ENCODE measurements at places on chromosomes 13 and 19. TPM values are rescaled to one million over a fixed set of nuclear protein-coding genes. Genes with fewer than 3 reads are reported as not detected.
A peak's percentile ranks its signal among the peaks of the same experiment; 100 is the strongest.

Gene TEX29
- not detected for total RNA-seq

Gene TMPRSS9
- total RNA-seq: not detected

Gene ADAMTSL5
- 3.7 TPM for total RNA-seq

Gene COL4A1
- total RNA-seq: 99.9 TPM

Gene CGB7
- total RNA-seq: 5.3 TPM

Gene LGALS14
- not detected for total RNA-seq

DNA sequence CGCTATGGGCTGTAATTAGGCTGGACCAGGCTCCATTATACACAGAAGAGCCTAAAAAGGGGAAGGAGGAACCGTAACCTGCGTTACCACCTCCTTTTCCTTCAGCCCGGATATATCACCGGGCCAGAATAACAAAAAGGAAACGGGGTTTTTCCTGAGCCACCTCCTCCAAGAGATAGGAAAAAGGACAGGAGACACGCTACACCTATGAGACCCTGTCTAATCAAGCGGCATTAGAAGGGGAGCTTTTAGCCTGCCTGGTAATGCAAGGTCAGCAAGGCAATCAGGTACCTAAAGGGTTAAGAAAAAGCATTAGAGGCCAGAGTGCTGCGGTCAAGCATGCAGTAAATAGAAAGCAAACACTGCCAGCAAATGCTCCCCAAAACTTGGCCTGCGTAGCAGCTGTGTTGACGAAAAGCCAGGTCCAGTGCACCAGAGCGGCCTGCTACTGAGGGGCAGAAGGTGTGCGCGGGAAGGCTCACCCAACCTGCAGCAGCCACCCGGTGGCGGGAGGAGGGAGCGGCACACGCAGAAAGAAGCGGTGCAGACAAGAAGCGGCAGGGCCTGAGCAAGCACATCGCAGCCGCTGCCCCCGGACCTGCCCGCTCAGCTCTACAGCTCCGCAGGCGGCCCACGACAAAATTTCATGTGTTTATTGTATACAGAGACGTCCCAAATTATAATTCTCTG lies 1466.1 kb downstream of the UQCRFS1 start:
- DNase-seq: no peak

DNA sequence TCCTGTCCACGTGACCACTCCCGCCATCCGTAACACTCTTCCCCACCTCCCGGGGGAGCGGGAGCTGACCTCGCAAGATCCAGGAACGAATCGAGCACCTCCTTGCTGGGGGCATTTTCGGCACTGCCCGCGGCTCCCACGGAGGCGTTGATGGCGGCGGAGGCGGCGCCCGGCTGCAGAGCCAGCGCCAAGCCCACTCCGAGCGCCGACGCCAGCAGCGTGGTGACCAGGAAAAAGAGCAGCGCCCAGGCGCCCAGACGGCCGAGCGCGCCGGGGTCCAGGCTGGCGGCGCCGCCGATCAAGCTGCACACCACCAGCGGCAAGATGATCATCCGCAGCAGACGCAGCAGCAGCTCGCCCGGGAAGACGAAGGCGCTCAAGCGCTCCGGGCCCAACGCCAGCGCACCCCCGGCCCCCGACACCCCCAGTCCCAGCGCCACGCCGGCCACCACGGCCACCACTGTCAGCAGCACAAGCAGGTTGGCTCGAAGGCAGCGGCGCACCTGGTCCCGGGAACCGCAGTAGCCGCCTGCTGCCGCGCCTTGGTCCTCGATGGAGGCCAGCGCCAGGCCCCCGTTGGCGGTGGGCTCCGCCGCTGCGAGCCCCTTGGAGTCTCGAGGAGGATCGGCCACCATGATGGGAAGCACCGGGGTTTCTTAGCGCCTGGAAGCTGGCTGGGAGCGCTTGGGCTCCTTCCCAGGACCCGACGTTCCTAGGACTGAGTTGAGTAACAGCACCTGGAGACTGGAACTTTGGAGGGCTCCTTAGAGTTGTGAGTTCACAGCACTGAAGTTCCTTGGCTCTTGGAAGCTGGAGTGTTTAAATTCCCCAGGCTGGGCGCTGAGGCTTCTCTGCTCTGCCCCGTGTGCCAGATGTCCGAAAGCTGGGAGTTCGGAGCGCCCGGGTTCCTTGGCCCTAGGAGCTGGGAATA lies 798 bp downstream of the SLC1A5 start:
- DNase-seq: peak; percentile 83

DNA sequence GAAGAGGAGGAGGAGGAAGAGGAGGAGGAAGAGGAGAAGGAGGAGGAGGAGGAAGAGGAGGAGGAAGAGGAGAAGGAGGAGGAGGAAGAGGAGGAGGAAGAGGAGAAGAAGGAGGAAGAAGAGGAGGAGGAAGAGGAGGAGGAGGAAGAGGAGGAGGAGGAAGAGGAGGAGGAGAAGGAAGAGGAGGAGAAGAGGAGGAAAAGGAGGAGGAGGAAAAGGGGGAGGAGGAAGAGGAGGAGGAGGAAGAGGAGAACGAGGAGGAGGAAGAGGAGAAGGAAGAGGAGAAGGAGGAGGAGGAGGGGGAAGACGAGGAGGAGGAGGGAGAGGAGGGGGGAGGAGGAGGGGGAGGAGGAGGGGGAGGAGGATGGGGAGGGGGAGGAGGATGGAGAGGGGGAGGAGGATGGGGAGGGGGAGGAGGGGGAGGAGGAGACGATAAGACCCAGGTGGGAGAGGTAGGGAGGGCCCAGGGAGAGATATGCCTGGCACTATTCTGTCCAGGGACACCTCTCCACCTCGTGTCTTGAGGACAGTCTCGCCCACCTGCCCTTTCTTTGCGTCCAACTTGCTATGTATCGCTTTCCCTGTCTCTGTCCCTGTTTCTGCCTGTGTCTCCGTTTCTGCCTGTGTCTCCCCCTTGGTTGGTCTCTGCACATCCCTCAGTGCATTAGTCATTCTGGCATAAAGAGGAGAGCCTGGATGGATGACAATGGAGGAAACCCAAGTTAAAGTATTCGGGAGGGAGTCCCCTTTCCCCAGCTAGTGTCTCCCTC lies 7.1 kb upstream of the KLK5 start:
- DNase-seq: peak; percentile 37

- DNase-seq: no peak
Measured at GRCh38 chr13:38564256-38565150, 122.4 kb upstream of the FREM2 start.

GRCh38 chr13:21043898-21044297 lies 17.5 kb downstream of the LATS2 start:
- peak; percentile 29 for DNase-seq

- no peak for DNase-seq
Measured at GRCh38 chr13:99059498-99060075, 81.7 kb upstream of the DOCK9 start.

DNA sequence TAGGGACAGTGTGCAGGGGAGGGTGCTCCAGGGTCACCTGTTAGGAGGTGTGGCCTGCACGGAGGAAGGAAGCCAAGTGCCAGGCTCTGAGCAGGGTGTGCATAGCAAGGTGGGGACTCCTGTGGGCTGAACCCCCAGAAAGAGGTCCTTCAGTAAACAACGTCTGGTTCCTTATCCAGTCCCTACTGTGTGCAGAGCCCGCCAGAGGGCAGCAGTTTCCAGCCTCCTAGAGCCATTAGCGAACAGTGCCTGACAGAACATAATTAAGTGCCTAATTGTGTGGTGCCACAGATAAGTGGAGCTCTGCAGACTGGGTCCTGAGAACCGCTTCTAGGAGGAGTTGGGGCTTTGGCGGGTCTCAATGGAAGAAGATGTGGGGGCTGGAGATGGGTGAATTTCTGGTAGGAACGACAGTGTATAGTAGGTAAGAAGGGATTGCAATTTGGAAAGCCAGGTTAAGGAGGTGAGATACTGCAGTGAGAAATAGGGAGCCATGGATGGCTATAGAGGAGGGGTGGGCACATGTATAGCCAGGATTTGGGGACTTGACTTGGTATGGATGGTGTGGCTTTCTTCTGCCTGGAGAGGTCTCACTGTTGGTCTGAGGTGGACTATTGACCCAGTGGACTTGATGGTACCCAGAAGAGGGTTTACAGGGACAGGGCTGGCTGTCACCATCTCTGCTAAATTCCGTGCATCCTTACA lies 323.1 kb downstream of the ZNF536 start:
- DNase-seq: peak; percentile 11

DNA sequence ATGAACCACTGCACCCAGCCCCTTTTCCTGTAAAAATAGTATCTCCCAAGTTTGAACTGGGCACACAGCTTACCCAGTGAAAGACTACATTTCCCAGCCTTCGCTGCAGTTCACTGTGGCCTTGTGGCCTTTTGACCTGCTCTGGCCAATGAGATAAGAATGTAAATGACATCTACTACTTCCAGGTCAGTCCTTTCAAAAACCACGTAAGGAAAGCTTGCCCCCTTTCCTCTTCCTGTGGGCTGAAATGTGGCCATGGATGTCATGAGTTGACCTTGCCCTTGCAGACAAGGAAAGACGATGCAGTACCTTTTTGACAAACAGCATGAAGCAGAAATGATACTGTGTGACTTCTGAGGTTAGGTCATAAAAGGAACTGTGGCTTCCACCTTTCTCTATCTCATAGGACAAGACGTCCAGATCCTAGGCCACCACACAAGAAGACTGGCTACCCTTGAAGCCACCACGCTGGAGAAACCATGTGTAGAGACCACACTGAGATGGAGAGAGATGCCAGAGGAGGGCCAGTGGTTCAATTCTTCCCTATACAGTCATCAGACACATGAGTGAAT lies 19.9 kb downstream of the ACER1 start:
- DNase-seq: no peak

DNA sequence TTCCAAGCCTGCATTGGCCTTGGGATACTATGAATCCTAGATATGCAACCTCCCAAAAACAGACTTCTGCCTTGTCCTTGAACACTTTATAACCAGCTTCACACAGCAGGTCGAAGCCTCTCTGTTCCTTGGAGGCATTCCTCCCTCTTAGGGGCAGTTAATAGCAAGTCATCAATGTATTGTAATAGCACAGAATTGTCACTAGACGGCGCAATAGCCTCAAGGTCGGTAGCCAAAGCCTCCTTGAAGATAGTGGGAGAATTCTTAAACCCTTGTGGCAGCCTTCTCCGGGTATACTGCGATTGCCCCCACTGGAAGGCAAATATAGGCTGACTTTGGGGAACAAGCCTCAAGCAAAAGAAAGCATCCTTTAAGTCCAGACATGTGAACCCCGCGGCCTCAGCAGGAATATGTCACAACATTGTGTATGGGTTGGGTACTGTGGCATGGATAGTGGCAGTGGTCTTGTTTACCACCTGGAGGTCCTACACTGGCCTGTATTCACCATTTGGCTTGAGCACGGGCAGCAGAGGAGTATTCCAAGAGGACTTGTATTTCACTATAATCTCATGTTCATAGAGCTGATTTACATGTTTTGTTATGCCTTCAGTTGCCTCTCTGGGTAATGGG lies 61.1 kb downstream of the ZNF431 start:
- peak; percentile 17 for DNase-seq

DNA sequence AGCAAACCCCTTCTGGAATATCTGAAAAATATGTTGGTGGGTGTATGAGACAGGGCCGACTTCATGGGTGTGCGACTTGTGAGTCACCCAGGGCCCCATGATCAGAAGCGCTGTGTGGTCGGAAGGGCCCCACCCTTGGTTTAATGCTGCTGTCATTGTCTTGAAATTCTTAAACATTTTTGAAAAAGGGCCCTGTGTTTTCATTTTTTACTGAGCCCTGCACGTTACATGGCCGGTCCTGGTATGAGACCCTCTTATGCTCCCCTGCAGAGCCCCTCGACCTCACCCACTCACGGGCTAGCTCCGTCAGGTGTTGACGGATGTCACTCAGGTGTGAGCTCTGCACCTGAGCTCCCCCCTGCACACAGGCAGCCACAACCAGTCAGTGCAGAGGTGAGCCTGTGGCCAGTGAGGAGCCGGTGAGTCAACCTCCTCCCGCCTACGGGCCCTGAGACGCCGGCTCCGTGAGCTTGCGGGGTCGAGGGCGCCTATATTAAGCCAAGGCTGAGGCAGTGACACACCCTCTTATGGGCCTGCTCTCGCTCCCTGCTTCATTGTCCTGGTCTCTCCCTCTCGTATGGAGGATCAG lies 27.7 kb downstream of the GADD45B start:
- peak; percentile 73 for DNase-seq

- peak; percentile 3 for DNase-seq
Measured at GRCh38 chr13:76620036-76620435, 266.2 kb downstream of the KCTD12 start.
